ENCODE measurements at places on chromosomes 1 and 21. TPM values are rescaled to one million over a fixed set of nuclear protein-coding genes. Genes with fewer than 3 reads are reported as not detected.
A peak's percentile ranks its signal among the peaks of the same experiment; 100 is the strongest.

DNA sequence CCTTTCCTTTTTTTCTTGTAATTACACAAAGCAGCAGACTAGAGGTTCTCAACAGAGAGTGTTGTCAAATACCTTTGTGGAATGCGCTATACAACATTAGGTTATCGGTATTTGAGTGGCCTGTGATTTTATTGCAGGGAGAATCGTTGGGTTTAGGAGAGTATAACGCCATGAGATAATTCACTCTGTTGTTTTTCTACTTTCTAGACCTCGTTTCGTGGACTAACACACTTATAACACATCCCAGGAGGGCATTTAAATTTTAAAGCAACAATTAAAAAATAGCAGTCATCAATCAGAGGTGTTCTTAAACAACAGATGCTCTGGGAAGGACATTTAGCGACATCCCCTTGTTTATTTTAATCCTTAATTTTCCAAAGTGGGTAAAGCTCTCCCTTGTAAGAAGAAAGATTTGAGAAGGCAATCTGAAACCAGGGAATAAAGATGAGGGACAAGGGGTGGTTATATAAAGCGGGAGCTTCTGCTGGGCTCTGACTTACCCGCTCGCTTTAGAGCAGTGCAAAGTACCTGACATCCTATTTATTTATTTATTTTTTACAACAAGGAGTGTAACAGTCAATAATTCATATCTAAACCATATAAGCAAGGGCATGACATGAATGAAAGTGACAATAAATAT, 4.9 kb downstream of the PBX1 start:
- DNase-seq = no peak

GRCh38 chr1:224747578-224747977, 131.5 kb downstream of the CNIH3 start:
- DNase-seq = no peak

GRCh38 chr1:225509770-225510169, 81.9 kb upstream of the LBR start:
- no peak for DNase-seq

GRCh38 chr1:201369209-201369608, 8.3 kb downstream of the TNNT2 start:
- DNase-seq = no peak

DNA sequence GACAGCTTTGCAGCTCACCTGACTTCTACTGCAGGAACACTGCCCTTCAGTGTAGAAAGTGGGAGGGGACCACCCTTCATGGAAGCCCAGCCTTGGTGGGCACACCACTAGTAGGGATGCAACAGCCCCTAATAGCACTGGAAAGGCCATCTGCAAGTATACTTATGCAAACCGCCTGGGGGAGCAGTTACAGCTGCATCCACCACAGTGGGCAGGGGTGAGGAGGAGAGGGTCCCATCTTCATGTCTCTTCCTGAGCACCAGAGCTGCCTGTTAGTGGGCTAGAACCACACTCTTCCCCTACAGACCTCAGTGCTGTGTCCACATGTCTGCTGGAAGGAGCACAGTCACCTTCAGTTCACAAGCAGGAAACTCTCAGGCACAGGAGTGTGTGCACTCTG, 66.2 kb upstream of the LHX8 start:
- DNase-seq = no peak

GRCh38 chr1:111241797-111242196, 14.3 kb downstream of the CHI3L2 start:
- no peak for DNase-seq

GRCh38 chr1:16958475-16958874, 21.9 kb downstream of the MFAP2 start:
- no peak for DNase-seq

DNA sequence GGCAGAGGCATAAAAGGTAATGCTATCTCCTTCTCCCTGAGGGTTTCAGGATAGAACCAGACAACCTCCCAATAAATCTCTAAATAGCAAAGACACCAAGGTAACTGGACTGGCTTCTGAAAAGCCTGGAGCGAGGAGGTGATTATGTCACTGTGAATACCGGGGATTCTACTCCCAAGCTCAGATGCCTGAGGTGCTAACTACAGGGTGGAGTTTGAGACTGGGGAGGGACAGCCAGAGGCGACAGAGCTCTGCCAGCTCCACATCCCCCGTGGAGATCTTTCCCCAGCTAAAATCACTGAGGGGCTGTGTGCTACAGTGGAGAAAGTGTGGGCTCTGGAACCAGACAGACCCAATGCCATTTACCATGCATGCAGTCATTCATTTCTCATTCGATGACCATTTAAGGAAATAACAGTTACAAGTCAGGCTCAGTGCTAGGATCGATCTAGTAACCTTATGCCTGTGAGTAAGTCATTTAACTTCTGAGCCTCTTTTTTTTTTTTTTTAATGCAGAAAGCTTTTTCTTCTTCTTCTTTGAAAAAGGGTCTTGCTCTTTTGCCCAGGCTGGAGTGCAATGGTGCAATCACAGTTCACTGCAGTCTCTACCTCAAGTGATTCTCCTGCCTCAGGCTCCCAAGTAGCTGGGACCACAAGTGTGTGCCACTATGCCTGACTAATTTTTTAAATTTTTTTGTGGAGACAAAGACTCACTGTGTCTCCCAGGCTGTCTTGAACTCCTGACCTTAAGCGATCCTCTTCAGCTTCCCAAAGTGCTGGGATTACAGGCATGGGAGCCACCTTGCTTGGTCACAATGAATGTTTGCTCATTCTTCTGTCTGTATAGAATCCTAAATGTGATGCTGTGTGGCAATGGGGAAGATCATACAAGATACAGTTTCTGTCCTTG, 8.1 kb upstream of the SLC45A3 start:
- no peak for DNase-seq

- DNase-seq = no peak
Measured at GRCh38 chr1:181508486-181509165, 25.3 kb downstream of the CACNA1E start.

Gene PTBP2
- 13.3 TPM for total RNA-seq

GRCh38 chr1:206106328-206107167, 10.6 kb downstream of the AVPR1B start:
- peak; percentile 81 for DNase-seq

Gene GPR153
- 1.1 TPM for total RNA-seq

GRCh38 chr1:150553392-150554085, 4.3 kb downstream of the ADAMTSL4 start:
- DNase-seq = peak; percentile 39

Gene NR1I3
- not detected for total RNA-seq

Gene S100A3
- not detected for total RNA-seq

Gene NSL1
- 39.7 TPM for total RNA-seq
